ENCODE measurements at places on chromosomes 2 and 18.

DNA sequence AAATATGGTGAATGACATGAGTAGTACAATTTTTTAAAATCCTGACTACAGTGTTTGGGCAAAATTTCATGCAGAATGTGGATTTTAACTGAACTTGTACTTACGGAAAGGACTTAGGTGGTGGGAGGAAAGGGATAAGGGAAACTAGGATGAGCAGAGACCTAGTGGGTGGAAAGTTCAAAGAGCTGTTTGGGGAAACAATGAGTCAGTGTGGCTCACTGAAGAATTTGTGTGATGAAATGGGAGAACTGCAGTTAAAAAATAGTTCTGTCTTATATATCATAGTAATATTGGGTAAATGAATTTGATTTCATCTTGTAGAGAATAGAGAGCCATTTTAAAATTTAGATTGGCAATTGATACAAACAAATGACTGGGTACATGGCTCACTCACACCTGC, 220.1 kb upstream of the CTAGE1 start:
- no peak for DNase-seq

DNA sequence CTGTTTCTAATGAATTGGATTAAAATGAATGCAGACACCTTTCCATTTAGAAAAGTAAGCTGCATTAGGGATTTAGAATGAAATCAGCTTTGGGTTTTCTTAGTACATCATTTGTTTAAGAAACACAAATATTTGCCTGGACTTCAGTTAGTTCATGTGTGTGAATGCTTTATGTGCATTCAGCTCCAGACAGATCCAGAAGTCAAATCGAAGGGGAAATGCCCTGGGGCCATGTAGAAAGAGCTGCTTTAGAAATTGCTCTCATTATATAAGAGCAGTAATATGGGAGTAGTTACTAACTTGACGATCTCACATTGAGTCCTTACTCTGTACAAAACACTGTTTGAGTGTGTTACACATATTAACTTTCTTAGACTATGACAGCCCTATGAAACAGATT, 88.0 kb upstream of the TTC39C start:
- no peak for DNase-seq

- no peak for DNase-seq
These were observed 1.6 kb upstream of the RBM45 start for GRCh38 chr2:178110681-178111080.

DNA sequence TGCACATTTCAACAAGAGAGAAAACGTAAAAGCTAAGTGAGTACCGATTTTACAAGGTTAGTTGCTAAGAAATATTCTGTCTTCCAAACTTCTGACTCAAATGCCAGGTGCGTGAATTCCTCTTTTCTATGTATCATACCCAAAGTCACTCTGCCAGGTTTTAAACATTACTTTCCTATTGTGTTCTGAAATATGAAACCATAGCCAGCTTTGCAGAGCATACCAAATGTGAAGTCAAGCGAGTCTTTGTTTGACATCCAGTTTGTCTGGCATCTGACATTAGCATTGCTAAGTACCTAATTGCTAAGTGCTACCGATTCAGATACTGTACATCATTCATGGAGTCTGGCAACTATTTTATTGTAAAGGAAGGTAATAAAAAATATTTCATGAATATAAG, 321.9 kb upstream of the GALNT5 start:
- DNase-seq, result no peak

DNA sequence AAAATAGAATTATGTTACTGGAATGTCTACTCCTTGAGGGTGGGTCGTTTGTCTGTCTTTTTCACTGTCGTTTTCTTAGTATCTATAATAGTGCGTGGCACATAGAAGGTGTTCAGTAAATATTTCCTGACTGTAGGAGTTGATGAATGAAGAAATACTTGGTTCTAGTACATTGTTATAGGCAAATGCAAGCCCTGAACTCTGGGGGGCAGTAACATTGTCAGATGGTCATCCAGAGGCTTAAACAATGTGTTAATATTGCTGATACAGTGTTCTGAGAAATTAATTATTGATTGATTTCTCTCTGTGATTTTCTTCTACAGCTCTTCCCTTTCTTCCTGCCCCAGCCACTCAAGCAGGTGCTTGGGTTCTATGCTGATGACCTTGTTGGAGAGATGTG, 24.4 kb upstream of the THOC1 start:
- DNase-seq, result no peak

DNA sequence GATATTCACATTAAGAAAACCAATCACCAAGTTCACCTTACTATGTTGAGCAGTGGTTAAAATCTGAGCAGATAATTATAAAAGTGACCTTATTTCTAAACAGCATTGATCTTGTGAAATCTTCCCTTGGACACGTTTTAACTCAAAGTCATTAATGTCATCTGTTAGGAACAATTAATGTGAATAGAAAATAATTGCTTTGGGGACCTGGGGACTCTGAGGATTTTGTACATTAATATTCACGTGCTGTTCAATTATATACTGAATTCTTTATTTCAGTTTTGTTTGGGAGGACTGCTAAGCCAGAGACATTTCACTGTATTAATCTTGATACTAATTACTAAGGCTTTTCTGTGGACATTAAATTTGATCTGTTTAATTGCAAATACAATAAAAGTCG, 127.1 kb upstream of the LYPD1 start:
- no peak for DNase-seq

DNA sequence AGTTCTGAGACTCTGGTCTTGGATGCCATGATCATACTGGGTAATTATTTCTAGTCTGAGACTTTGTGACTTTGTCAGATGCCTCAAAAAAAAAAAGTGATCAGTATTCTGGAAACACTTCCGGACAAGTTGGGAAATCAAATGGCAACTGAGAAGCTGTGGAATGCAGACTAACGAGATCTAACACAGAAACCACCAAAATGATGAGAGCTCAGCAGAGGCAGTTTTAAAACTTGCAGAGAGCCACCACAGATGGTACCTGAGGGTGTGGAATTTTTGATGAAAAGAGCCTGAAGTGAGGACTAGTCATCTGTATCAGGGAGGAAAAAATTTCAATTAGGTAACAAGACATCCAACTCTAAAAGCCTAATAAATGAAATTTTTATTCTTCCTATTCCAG, 5.5 kb upstream of the GPR75 start:
- no peak for DNase-seq

GRCh38 chr2:162579986-162580385, 236.1 kb downstream of the GCA start:
- no peak for DNase-seq

DNA sequence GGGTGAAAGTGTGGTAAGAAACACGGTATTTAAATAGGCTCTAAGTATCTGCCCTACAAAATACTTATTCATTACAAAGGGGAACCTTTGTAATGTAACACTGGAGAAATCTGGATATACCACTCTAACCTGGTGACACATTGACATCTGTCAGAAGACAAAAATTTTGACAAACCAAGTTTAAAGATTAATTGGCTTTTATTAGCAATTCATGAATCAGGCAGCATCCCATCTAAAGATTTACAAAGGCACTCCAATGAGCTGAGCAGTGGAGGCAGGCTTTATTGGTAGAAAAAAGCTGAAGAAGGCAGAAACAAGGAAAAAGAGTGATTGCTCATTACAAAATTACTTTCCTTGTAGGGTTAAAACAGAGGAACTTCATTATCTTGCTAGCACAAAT, 35.0 kb downstream of the BMPR2 start:
- no peak for DNase-seq

GRCh38 chr2:152234277-152234676, 58.7 kb upstream of the STAM2 start:
- no peak for DNase-seq

DNA sequence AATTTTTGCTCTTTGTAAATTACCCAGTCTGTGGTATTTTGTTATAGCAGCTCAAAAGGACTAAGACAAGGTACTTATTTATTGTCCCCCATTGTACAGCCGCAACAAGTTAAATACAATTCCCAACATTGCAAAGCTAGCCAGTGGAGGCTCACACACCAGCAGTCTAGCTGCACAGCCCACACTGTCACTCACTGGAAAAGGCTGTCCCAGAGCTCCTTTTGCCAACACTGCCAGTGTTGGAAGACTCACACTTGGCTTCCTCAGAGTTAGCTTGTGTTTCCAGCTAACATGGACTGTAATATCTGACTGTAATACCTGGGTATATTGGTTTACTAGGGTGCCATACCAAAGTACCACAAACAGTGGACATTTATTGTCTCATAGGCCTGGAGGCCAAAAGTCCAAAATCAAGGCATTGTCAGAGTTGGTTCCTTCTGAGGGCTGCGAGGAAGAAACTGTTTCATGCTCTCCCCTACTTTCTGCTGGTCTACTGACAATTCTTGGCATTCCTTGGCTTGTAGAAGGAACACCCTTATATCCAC, 6.6 kb upstream of the DYM start:
- DNase-seq, result no peak

DNA sequence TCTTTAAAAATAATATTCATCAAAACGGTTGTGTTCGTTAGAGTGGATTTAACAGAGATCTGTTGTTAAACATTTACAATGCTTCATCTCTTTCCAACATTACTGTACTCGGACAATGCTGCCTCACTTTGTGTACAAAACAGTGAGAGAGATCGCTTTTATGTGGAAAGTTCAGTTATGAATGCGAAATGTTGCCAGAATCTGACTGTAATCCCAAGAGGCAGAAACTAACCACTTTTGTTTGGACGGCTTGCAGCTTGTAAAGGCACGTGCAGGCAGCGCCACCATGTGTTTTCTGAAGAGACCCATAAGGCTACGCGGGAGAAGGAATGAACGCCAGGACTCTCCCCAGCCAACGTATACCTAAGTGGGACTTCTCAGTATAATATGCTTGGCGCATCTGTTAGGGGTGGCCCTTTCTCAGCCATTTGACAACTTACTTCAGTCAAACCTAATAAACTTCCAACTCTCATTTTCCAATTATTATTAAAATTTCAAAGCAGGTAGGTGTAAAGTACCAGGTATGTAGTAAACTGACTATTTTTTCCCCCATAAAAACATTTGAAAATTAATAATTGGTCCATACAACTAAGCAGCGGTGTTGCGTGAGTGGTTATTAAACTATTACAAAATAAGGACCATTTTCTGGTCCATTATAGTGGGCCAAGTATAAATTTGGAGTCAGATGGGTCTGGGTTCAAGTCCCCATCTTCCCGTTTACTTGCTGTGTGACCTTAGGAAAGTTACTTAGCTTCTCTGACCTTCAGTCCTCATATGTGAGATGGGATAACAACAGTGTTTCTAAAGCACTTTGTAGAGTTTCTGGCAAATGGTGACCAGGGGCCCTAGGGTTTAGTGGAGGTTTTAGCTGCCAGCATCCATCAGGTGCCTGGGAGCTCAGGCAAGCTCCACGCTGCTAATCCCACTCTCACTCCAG, 5.6 kb upstream of the NAPG start:
- no peak for DNase-seq

- no peak for DNase-seq
These were observed 136.9 kb downstream of the HDAC4 start for GRCh38 chr2:239263669-239264491.

DNA sequence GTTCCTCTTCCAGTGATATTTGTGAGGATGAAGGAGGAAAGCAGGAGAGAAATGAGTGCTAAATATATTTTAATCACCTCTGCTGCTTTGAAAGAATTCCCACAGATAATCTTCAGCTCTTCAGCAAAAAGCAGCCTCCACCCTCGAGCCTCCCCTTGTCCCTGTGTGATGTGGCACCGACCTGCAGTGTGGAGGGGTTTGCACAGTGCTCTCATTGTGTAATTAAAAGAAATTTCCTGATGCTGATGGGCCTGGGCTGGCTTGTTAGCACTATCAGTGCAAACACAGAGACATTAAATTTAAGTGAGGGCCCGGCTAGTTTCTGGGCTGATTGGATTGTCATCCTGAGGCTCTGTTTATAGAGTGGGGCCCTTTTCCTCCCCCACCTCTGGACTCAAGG, 53.4 kb downstream of the KIF5C start:
- DNase-seq, result no peak

DNA sequence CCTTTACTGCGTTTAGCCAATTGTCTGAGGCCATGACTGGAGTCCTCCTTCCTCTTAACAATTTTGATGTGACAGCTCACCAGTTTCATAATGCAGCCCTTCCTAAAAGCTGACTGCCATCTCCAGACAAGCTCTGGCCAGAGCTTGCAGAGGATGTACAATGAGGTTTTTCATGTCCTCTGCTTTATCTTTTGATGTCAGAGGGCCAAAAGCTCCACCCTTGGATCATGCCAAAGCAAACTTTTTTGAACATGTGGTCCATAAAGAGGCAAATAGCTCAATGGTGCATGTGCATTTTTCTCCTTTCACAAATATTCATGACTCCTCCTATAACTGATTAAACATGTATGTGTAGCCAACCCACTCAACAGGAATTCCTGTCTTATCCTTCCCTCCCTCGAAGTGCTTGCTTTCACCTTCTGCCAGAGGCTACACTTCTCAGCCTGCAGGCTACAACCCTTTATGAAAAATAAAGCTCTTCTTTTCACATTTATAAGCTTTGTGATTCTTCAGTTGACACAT, 266.2 kb downstream of the FBXO15 start:
- no peak for DNase-seq

DNA sequence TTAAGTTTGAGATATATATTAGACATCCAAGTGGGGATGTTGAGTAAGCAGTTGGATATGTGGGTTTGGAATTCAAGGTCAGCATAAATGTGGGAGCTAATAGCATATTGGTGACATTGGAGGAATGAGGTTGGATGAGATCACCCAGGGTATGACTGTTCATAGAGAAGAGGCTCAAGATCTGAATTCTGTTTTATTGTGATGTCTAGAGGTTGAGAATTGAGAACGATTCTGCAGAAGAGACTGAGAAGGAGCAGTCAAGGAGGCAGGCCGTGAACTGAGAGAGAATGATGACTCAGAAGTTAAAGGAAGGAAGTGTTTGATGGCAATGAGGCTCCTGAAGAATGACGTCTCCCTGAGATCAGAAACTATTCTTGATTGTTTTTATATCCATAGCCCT, 5.9 kb downstream of the SERPINB11 start:
- DNase-seq, result no peak

- no peak for DNase-seq
These were observed 107.8 kb upstream of the REV1 start for GRCh38 chr2:99597616-99598015.

DNA sequence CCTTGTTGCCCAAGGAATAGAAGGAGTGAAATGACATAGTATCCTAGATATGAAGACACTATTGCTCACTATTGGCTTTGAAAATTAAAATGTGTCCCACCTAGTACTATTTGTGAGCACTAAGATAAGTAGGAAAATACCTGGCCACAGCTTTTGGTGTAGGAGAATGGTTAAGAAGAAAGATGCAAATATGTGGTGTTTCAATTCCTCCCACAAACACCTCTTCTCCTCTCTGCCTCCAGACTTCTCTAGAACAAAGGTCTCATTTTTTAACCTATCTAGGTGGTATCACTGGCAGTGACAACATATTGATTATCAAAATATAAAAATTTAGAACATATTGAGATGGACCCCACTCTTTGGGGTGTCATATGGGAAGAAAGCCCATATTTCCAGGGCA, 929.9 kb upstream of the FANCL start:
- no peak for DNase-seq

- DNase-seq, result no peak
These were observed 160.8 kb downstream of the AGPS start for GRCh38 chr2:177553176-177553884.
